ENCODE measurements at places on chromosomes 16 and 17.

- DNase-seq = no peak
Observed at GRCh38 chr16:88023786-88024185, 72.6 kb downstream of the BANP start.

DNA sequence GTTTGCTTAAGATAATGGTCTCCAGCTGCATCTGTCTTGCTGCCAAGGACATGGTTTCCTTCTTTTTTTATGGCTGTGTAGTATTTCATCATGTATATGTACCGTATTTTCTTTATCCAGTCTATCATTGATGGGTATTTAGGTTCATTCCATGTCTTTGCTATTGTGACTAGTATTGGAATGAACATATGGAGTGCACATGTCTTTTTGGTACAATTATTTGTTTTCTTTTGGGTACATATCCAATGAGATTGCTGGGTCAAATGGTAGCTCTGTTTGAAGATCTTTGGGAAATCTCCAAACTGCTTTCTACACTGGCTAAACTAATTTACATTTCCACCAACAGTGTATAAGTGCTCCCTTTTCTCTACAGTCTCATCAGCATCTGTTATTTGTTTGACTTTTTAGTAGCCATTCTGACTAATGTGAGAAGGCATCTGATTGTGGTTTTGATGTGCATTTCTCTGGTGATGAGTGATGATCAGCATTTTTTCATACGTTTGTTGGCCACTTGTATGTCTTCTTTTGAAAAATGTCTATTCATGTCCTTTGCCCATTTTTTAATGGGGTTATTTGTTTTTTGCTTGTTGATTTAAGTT is 66.2 kb downstream of the TNFRSF13B start:
- no peak for DNase-seq

GRCh38 chr17:42804918-42805367 is 6.3 kb downstream of the CNTD1 start:
- no peak for DNase-seq

- DNase-seq = no peak
Observed at GRCh38 chr16:68077866-68078700, 7.1 kb upstream of the NFATC3 start.

Data from activated CD4-positive, CD25-positive, alpha-beta regulatory T cell (primary cell).